ENCODE measurements at places on chromosomes 7 and 10. TPM values are rescaled to one million over a fixed set of nuclear protein-coding genes. Genes with fewer than 3 reads are reported as not detected.
A peak's percentile ranks its signal among the peaks of the same experiment; 100 is the strongest.

DNA sequence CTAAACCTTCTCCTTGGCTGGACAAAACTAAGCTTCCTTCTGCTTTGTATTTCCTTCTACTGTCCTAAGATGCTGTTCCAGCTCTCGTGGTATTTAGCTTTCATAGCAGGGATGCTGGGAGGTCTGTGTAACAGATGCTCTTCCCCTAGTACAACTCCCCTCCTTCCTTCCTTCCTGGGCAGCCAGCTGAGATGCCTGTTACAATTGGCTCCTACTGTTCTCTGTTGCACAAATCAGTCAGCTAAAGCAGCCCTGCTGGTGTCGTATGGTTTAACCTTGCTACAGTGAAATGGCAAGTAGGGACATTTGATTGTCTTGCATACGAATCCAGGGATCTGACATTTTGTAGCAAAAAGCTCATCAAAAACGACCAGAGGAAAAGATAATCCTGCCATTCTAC lies 143.8 kb downstream of the ARHGAP21 start:
- H3K27ac ChIP-seq: no peak overlapping the region
- DNase-seq: no peak
- H3K27me3 ChIP-seq: no peaks in the 10 kb centered on the region
- H3K4me3 ChIP-seq: no peak overlapping the region
- H3K4me1 ChIP-seq: no peaks in the 10 kb centered on the region
- H3K36me3 ChIP-seq: no peaks in the 10 kb centered on the region

GRCh38 chr7:155339474-155339873 lies 41.8 kb downstream of the INSIG1 start:
- no peak for DNase-seq
- H3K36me3 ChIP-seq: no peaks in the 10 kb centered on the region
- H3K4me1 ChIP-seq: peaks cover 13% of the 10 kb centered on the region
- no peak overlapping the region for H3K27ac ChIP-seq
- H3K4me3 ChIP-seq: no peak overlapping the region

- no peak for DNase-seq
- H3K4me1 ChIP-seq: peaks cover 34% of the 10 kb centered on the region
- no peaks in the 10 kb centered on the region for H3K27me3 ChIP-seq
- H3K27ac ChIP-seq: peak overlapping the region; percentile 89
- H3K36me3 ChIP-seq: no peaks in the 10 kb centered on the region
These were observed 4.7 kb upstream of the FRMPD2 start for GRCh38 chr10:48279081-48279751.

DNA sequence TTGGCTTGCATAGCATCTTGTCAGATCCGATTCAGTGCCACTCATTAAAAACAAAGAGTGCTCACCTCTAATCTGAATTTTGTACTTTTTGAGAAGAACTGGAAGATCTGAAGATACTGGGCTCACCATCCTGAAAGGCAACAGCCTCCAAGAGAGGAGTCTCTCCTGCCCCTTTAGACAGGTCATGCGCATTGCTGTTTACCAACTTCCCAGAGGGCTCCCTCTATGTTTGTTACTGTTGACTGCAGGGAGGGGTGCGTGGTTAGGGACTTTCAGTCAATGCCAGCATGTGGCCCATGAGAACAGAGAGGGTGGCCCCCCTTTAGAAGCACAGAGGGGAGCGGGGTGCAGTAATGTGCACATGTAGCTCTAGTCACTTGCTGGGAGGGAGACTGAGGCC lies 33.2 kb upstream of the CABCOCO1 start:
- H3K27ac ChIP-seq: no peak overlapping the region
- DNase-seq: no peak
- H3K4me3 ChIP-seq: no peak overlapping the region
- no peaks in the 10 kb centered on the region for H3K4me1 ChIP-seq
- H3K36me3 ChIP-seq: no peaks in the 10 kb centered on the region

GRCh38 chr10:22321156-22321923 lies 441 bp downstream of the BMI1 start:
- DNase-seq: peak; percentile 69
- H3K4me3 ChIP-seq: peak overlapping the region; percentile 88
- peak overlapping the region; percentile 88 for H3K27ac ChIP-seq
- H3K27me3 ChIP-seq: no peaks in the 10 kb centered on the region
- peaks cover 11% of the 10 kb centered on the region for H3K36me3 ChIP-seq
- H3K4me1 ChIP-seq: peaks cover 65% of the 10 kb centered on the region

DNA sequence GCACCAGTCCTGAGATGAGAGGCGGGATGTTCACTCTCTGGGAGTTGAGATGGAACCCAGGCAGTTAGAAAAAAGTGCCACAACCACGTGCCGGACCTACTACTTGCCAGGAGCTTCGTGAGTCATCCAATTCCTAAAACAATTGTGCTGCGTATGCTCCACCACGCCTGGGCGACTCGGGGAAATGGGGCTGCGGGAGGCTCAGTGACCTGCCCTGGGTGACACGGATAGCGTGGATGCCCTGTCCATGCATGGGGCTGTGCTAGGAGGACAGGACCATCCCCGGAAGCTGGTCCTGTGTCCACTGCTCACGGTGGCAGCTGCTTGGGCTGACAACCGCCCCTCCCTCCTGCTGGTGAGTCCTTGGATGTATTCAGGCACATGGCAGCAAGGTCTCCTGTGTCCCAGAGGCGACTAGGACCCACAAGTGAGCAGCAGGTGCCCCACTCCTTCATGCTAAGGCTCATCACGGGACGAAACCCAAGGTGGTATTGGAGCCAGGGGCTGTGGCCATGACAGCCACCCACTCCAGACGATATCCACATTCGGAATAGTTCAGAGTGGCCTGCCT lies 90.4 kb downstream of the BMS1 start:
- no peaks in the 10 kb centered on the region for H3K4me1 ChIP-seq
- H3K4me3 ChIP-seq: no peak overlapping the region
- no peaks in the 10 kb centered on the region for H3K36me3 ChIP-seq
- DNase-seq: no peak
- H3K27me3 ChIP-seq: peaks cover 8% of the 10 kb centered on the region

DNA sequence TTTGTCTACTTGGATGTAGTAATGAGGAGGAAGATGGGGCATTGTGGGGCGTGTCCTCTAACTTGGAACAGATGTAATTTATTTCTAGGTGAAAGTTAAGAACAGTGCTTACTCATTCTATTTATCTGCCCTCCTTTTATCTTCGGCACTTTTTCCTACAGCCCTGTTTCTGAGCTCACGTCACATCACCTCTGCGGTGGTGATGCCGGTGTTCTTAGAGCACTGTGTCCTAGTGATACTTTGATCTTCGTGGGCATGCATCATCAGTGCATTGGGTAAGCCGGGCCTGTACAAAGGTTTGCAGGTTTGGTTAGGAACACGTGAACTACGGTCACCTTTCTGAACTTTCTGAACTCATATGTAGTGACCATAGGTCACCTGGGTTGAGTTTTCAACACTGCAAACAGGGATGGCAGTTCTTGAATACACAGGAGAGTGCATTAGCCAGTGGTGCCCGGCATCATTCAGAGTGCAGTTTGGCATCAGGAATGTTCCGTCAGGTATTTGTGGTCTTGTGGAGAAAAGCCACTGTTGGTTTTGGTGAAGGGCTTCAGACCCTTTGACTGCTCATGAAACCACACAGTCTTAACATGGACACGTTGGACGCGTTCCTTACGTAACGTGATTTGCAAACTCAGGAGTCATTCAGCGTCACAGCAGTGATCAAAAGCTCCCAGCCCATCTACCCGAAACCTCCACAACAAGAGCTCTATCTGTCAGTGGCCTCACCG lies 5.6 kb downstream of the POR start:
- no peak for DNase-seq
- H3K36me3 ChIP-seq: peaks cover 23% of the 10 kb centered on the region
- peaks cover 40% of the 10 kb centered on the region for H3K4me1 ChIP-seq
- no peaks in the 10 kb centered on the region for H3K27me3 ChIP-seq
- no peak overlapping the region for H3K4me3 ChIP-seq

DNA sequence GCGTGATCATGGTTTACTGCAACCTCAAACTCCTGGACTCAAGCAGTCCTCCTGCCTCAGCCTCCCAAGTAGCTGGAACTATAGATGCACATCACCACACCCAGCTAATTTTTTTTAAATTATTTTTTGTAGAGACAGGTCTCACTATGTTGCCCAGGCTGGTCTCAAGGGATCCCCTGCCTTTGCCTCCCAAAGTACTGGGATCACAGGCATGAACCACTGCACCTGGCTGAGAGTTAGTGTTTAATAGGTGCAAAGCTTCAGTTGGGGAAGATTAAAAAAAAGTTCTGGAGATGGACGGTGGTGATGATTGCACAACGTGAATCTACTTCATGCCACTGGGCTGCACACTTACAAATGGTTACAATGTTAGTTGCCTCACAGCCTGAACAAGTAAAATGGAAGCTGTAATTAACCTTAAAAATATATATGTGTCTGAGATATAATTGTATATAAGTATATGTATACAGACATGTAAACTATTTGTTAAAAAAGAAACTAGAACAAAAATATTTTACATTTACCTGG lies 106.4 kb upstream of the ZNF438 start:
- peaks cover 20% of the 10 kb centered on the region for H3K4me1 ChIP-seq
- DNase-seq: no peak
- H3K36me3 ChIP-seq: no peaks in the 10 kb centered on the region

Gene ADAM12
- 0.84 TPM for total RNA-seq

Gene CFAP58
- total RNA-seq: not detected

GRCh38 chr7:84248267-84248666 lies 53.7 kb upstream of the SEMA3A start:
- H3K4me1 ChIP-seq: no peaks in the 10 kb centered on the region
- H3K27me3 ChIP-seq: no peaks in the 10 kb centered on the region
- no peak overlapping the region for H3K27ac ChIP-seq
- no peak overlapping the region for H3K4me3 ChIP-seq
- no peak for DNase-seq

DNA sequence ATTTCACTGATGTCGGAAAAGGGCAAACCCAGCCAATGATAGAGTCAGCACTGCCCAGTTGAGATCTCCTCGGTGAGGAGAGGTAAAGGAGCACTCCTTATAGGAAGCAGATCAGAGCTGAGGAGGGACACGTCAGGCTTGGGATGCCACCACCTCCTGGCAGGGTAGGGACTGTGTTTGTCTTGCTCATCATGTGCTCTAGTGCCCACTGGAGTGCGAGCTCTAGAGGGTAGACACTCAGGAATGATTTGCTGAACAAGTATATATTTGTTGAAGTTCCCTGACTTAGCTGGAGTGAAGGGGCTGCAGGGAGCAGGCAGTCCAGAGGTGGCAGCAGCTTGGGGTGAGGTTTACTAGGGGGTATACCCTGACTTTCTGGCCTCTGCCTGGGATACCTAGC lies 146.5 kb downstream of the NOC3L start:
- H3K36me3 ChIP-seq: no peaks in the 10 kb centered on the region
- H3K4me3 ChIP-seq: no peak overlapping the region
- DNase-seq: no peak
- H3K27ac ChIP-seq: no peak overlapping the region
- no peaks in the 10 kb centered on the region for H3K4me1 ChIP-seq

DNA sequence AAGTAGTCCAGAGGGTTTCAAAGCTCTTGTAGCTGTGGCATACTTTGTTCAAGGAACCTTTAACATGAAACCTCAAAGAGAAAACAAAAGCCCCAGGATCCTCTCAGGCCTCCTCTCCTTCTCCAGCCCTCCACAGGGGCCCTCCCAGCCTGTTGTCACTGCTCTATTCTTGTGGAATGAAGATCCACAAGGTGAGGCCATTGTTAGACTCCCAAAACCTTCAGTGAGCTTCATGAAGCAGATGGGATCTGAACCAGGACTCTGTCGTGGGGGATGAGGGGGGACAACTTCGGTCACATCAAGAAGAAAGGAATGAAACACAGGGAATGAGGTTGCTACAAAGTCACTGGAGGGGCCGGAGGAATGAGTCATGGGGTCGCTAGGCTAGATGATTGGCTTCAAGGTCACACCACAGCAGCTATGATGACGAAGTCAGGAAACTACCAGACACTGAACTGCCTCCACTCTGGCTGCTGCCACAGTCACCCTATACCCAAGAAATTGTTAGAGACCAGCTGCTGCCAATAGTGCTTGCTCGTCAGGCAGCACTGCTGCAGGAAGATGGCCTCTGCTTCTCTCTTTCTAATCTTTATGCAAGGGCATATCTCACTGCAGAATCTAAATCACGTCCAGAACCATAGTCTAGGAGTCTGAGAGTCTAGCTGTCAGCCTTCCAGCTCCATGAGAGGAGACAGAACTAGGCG lies 208.8 kb downstream of the HIBADH start:
- no peaks in the 10 kb centered on the region for H3K36me3 ChIP-seq
- H3K27ac ChIP-seq: no peak overlapping the region
- no peak overlapping the region for H3K4me3 ChIP-seq
- H3K27me3 ChIP-seq: peaks cover 25% of the 10 kb centered on the region

DNA sequence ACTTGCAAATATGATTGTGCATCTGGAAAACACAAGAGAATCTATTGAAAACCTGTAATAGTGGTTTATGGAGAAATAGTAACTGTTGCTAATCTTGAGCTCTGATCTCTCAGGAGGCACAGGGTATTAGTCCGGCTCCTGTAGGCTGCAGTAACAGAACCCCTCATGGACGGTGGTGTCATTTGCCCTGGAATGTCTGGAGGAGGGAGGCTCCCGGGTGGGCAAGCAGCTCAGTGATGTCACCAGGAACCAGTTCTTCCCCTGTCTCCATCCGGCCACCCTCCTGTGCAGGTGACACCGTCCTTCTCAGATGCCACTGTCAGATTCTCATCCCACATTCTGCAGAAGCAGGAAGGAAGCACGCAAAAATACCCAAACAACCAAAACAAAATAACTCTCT lies 29.3 kb downstream of the INPP5A start:
- peaks cover 3% of the 10 kb centered on the region for H3K36me3 ChIP-seq
- H3K4me1 ChIP-seq: peaks cover 29% of the 10 kb centered on the region
- H3K27ac ChIP-seq: no peak overlapping the region

Gene CPA4
- total RNA-seq: not detected

Gene CCDC201
- total RNA-seq: not detected

- no peaks in the 10 kb centered on the region for H3K27me3 ChIP-seq
- H3K4me3 ChIP-seq: no peak overlapping the region
- no peak overlapping the region for H3K27ac ChIP-seq
These were observed 276.2 kb upstream of the LRRTM3 start for GRCh38 chr10:66649626-66650025.

- no peaks in the 10 kb centered on the region for H3K27me3 ChIP-seq
- H3K27ac ChIP-seq: peak overlapping the region; percentile 2
- no peak for DNase-seq
- peaks cover 13% of the 10 kb centered on the region for H3K4me1 ChIP-seq
These were observed 199.0 kb downstream of the CHCHD3 start for GRCh38 chr7:132882714-132883428.

DNA sequence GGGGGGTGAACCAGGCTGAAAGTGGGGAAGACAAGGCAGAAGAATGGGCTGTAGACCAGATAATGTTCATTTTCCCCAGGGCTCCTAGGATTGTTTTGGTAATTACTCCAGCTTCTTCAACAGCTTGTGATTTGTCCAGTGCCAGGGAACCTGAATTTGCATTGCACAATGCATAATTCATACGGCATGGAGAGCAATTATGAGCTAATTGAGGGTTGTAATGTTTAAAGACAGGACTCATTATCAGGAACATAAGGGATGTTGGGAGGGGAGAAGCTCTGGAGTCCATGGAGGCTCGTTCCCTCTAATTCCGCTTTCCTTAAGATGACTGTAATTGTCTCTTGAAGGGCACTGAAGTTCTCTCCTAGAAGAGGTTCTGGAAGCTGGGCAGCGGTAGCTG lies 405.0 kb upstream of the ZMIZ1 start:
- no peak for DNase-seq
- no peak overlapping the region for H3K27ac ChIP-seq
- peaks cover 26% of the 10 kb centered on the region for H3K27me3 ChIP-seq
- no peak overlapping the region for H3K4me3 ChIP-seq
